ENCODE measurements at places on chromosomes 3 and 15. TPM values are rescaled to one million over a fixed set of nuclear protein-coding genes. Genes with fewer than 3 reads are reported as not detected.

Gene CMTM8
- 16.8 TPM for total RNA-seq

DNA sequence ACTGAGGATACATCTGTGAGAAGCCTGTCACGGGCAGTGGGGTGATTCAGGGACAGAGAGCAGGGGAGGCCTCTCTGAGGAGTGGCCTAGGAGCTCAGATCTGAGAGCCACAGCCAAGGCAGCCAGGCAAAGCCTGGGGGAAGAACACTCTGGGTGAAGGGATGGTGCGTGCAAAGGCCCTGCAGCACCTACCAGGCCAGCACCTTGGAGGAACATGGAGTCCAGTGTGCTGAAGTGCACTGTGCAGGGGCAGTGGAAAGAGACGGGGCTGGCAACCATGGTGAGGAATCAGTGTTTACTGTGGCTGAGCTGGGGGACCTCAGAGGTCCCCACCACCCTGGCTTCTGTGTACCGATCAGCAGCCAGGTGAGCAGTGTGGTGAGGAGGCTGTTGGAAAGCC is 48.0 kb downstream of the NUP210 start:
- no peak for DNase-seq

GRCh38 chr15:34582461-34583371 is 735 bp downstream of the GOLGA8B start:
- peak; percentile 49 for DNase-seq

DNA sequence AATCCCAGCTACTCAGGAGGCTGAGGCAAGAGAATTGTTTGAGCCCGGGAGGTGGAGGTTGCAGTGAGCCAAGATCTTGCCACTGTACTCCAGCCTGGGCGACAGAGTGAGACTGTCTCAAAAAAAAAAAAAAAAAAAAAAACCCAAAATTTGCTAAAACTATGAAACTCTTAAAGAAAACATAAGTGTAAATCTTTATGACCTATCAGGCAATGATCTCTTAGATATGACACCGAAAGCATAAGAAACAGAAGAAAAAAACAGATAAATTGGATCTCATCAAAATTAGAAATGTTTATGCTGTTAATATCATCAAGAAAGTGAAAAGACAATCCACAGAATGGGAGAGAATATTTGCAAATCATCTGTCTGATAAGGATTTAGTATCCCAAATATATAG is 15.3 kb downstream of the GRAMD2A start:
- DNase-seq, result no peak

GRCh38 chr15:89019436-89019835 is 68.8 kb upstream of the ABHD2 start:
- no peak for DNase-seq

DNA sequence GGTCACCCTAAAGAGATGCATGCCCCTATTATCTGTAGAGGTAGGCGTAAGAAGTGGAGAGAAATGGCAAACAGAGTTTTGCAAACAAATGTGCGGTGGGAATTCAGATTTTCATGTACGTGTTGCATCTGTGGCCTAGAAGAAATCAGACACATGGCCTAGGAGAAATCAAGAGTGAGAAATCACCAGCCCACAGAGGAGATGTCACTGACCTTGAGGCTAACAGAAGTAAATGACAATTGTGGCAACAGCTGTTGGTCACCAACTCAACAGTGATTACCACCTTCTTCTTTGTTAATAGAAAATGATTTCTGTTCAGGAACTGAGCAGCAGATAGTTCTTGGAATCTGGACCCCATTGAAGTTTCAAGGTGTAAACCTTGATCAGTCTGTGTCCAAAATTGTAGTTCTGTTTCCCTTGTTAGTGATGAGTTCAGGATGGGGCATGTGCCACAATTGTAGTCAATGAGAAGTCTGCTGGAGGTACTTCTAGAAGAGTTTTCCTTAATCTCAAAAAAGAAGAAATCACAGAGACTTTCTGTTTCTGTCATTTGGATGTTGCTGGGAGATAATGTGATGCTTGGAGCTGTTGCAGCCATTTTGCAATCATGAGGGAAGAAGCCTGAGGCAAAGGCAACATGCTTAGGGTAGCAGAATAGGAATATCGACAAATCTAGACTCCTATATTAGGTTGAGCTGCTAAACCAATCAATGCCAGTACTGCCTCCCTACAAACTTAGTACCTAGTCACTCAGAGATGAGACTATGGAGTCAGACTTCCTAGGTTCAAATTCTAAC is 34.3 kb upstream of the RFTN1 start:
- no peak for DNase-seq

GRCh38 chr15:84898761-84899160 is 14.3 kb downstream of the SLC28A1 start:
- DNase-seq, result no peak

DNA sequence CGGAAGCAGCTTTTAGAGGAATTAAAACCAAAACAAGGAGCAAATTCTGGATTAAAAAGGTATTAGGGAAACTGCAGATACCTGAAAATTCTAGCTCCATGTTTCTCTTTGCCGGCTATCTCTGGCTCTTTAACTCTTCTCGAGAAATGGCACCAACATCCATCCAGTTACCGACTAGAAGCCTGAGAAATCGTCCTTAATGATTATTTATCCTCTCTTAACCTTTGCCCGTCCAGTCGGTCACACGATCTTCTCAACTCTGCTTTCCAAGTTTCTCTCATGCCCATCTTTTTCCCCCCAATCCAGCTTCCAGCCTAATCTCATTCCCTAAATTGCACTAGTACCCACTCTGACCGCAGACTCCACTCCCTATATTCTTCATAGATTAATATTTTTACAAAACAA is 596 bp upstream of the SGO1 start:
- DNase-seq, result no peak

Gene POPDC2
- 3.5 TPM for total RNA-seq

GRCh38 chr15:45185069-45185779 is 2.5 kb downstream of the SHF start:
- DNase-seq, result no peak

DNA sequence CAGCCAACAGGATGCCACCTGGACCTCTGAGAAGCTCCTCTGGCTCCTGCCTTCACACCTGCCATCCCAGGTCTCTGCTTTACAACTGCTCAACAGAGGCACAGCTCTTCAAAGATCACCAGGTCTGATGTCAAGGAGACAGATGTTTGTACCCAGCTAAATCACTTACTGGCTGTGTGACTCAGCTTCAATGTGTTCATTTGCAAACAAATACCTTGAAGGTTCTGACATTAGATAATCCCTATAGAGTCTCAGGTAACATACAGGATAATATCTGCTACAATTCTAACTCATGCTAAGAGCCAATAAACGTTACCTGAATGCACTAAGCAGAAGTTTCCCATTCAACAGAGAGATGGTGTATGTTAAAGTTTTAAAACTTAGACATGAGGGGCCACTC is 163.4 kb upstream of the IGF1R start:
- DNase-seq, result no peak

DNA sequence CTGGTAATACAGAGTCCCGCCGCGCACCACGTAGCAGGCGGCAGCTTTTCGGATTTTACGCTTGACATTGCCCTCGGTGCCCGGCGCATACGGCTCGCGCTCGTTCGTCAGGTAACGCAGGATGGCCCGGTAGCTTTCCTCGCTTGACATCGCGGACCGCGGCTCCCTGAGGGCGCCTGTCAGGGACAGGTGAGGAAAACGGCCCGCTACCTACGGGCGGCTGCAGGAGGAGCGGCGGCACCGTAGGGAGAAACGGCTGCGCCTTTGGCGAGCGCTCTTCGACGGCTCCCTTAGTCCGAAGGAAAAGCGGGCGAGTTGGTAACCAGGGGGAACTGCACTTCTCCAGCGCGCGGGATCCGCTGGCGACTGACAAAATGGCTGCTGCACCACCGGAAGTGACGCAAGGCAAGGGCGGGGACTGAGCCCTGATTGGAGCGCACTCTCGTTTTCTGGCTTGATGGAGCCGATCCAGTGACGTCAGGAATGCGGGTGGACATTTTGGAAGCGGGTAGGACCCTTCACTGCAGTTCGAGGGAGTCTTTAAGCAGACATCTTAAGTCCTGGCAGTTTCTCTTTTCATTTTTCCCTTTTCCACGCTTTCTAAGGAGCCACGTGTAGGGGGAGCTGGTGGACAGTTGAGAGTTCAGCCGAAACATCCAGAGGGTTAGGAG is at the start of gene ZBTB11:
Gene ZBTB11, minus strand, starts transcription at position 368 of the 671 bp plus-strand sequence. Its CDS starts 218 bp downstream, at position 150.
- DNase-seq, result peak; percentile 100

- DNase-seq, result no peak
These were observed 13.2 kb downstream of the USP13 start for GRCh38 chr3:179666030-179666429.

- no peak for DNase-seq
These were observed 310.4 kb downstream of the PLCL2 start for GRCh38 chr3:17195192-17195611.

- no peak for DNase-seq
These were observed 435.6 kb downstream of the MECOM start for GRCh38 chr3:169227911-169228310.

GRCh38 chr15:80482696-80483095 is 78.5 kb downstream of the ARNT2 start:
- no peak for DNase-seq

All from PC-9 (cell line).